ENCODE measurements at places on chromosomes 5 and 9. TPM values are rescaled to one million over a fixed set of nuclear protein-coding genes. Genes with fewer than 3 reads are reported as not detected.

- no peak for DNase-seq
Measured at GRCh38 chr9:17719053-17719452, 140.2 kb downstream of the SH3GL2 start.

GRCh38 chr5:106312360-106312759, 1358.4 kb downstream of the EFNA5 start:
- DNase-seq, result no peak

The ADAMTS19 gene
- total RNA-seq, result 0.26 TPM

The LURAP1L gene
- total RNA-seq, result 12.2 TPM

DNA sequence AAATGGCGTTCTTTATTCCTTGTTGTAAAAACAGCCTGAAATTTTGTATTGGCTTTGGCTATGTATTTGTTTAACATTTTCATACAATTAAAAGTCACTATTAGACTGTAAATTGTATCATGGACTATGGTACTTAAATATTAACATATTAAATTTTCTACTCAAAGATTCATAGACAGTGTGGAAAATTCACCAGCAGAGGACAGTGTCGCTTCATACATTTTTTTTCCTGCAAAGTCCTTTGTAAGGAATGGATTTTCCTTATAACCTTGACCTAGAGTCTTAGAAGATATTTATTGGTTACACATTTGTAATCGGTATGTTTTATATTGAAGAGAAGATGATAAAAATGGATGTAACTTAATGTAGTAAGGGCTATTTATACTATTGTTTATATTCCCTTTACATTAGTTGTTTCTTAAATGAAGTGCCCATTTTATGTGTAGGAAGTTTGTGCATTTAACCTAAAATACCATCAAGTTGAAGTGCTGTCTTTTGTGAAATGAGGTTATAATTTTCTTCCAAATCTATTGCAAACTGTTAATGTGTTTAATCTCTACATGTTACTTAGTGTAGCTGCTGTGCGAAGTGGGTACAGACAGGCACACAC, 150.1 kb downstream of the KDM4C start:
- DNase-seq, result no peak

The PCDHA9 gene
- 1.3 TPM for total RNA-seq

- DNase-seq, result no peak
Measured at GRCh38 chr5:159123700-159124099, 24.0 kb upstream of the EBF1 start.

DNA sequence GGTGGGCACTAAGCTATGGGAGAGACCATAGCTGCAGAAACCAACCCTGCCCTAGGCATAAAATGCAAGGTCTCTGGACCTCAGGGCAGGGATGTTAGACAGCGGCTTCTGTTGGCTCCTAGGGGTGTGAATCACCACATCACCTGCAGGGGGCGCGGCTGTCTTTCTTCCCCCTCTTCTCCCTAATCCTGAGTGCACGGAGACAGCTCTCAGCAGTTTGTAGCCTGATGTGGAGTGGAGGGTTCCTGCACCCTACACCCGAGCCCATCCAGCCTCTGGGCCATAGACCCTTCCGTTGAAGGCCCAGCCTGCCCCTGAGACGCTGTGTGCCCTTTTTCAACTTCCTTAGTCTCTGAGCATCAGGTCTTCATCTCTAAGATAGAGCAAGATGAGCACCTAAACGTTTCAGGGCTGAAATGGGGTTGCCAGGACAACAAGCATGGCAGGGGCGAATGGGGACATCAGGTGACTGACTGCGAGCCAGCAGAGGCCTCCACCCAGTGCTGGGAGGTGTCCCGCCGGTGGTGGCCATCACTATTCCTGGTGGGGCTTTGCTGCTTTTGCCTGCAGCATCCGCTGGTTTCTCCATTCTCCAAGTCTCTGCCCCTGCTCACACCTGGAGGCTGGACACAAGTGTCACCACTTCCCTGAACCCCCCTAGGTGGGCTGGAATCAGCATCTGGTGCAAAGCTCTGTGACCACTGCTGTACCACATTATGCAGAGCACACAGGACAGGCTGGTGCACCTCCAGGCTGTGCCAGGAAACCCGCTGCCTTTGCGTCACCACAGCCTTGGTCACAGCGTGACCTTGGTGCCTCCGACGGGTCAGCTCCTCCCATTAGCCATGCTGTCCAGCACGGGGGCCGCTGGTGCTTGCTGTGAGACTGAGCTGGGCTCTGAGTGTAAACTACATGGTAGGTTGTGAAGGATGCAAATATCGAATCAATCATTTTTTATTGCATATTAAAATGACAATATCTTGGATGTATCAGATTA, 2.5 kb upstream of the SEC16A start:
- DNase-seq, result peak; percentile 89

- DNase-seq, result no peak
Measured at GRCh38 chr5:165844571-165844970, 2339.2 kb downstream of the MAT2B start.

Data from body of pancreas (tissue), 4 donors.